ENCODE measurements at places on chromosomes 2 and 18.

- peak; percentile 30 for DNase-seq
Measured at GRCh38 chr2:129133692-129134641, 815.3 kb upstream of the HS6ST1 start.

DNA sequence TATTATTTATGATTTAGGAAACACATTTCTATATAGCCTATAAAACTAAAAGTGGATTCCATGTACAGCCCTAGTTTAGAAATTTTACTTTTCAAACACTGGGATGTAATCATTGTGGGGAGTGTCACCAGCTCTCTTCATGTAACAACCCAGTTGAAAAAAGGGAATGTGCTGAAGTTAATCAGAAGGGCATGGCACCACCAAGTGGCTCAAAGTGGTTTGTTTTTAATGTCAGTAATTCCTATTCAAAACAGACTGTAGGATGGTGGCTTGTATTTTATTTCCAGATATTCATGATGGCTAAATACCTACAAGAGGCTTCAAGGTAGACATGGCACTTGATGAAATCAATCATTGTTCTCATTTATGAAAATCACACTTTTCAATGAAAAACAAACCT, 58.1 kb upstream of the TMEM182 start:
- peak; percentile 53 for DNase-seq

- no peak for DNase-seq
Measured at GRCh38 chr2:189521699-189522434, 58.7 kb downstream of the SLC40A1 start.

GRCh38 chr18:43869451-43870008, 592.2 kb upstream of the SYT4 start:
- no peak for DNase-seq

GRCh38 chr18:44586782-44587524, 93.7 kb upstream of the SETBP1 start:
- no peak for DNase-seq

GRCh38 chr2:85601771-85602475, 575 bp downstream of the TMEM150A start:
- DNase-seq, result peak; percentile 44

- peak; percentile 95 for DNase-seq
Measured at GRCh38 chr2:11829947-11830707, 83.7 kb downstream of the LPIN1 start.

DNA sequence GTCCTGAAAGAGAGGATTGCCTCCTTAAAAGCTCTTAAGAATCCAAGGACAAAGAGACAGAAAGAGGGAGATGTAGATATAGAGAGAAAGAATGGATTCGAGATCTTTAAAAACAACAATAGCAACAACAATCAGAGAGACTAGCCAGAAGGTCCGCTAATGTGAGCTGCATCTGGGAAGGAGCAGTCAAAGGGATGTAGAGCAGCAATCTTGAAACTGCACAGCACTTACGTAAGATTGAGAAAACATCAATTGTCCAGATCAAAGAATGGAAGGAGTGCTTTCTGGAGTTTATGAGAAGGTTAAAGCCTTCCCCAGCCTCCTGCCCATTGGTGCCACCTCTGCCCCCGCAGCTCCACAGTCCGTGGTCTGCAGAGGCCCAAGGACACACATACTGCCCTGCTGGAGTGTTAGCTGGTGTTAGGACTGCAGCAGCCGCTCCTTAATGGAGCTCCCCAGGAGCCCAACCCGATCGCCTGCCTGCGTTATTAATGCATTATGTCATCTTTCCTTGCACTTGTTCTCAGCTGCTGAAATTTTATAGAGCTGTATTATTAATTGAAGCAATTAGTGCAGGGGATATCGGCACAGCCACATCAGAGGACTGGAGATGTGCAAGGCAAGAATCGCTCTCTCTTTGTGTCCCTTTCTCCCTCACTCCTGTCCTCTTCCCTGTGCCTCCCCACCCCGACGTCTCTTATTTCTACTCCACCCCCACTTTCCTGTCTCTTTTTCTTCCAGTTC, 94.2 kb upstream of the STPG4 start:
- DNase-seq, result no peak

GRCh38 chr2:194556629-194557028, 1100.4 kb upstream of the SLC39A10 start:
- DNase-seq, result no peak

GRCh38 chr2:222288590-222289277, 10.1 kb downstream of the PAX3 start:
- no peak for DNase-seq

GRCh38 chr2:146633159-146633558, 1211.7 kb upstream of the ACVR2A start:
- no peak for DNase-seq

Data from mesendoderm (in vitro differentiated cells).